ENCODE measurements at places on chromosomes 3 and 15.
A peak's percentile ranks its signal among the peaks of the same experiment; 100 is the strongest.

- DNase-seq = no peak
Measured at GRCh38 chr3:20043396-20043795, 3.1 kb downstream of the KAT2B start.

- no peak for DNase-seq
Measured at GRCh38 chr15:51672155-51672687, 9.1 kb upstream of the SCG3 start.

- DNase-seq = no peak
Measured at GRCh38 chr3:123279121-123279520, 77.4 kb downstream of the SEC22A start.

DNA sequence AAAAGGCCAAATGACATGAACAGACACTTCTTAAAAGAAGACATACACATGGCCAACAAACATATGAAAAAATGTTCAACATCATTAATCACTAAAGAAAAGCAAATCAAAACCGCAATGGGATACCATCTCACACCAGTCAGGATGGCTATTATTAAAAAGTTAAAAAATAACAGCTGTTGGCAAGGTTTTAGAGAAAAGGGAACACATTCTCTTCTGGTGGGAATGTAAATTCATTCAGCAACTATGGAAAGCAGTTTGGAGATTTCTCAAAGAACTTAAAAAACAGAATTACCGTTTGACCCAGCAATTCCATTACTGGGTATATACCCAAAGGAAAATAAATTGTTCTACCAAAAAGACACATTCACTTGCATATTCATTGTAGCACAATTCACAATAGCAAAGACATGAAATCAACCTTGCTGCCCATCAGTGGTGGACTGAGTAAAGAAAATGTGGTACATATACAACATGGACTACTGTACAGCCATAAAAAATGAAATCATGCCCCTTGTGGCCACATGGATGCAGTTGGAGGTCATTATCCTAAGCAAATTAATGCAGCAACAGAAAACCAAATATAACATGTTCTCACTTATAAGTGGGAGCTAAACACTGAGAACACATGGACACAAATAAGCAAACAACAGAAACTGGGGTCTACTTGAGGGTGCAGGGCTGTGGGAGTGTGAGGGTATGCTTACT, 190.7 kb upstream of the MCTP2 start:
- no peak for DNase-seq

- DNase-seq = no peak
Measured at GRCh38 chr3:156207802-156208685, 87.7 kb downstream of the KCNAB1 start.

- DNase-seq = no peak
Measured at GRCh38 chr3:20121088-20121487, 64.9 kb downstream of the SGO1 start.

- DNase-seq = peak; percentile 1
Measured at GRCh38 chr3:122356402-122356801, 26.6 kb downstream of the MIX23 start.
